ENCODE measurements at places on chromosomes 7 and 10.

- DNase-seq, result no peak
These were observed 143.5 kb downstream of the PIP4K2A start for GRCh38 chr10:22570733-22571430.

DNA sequence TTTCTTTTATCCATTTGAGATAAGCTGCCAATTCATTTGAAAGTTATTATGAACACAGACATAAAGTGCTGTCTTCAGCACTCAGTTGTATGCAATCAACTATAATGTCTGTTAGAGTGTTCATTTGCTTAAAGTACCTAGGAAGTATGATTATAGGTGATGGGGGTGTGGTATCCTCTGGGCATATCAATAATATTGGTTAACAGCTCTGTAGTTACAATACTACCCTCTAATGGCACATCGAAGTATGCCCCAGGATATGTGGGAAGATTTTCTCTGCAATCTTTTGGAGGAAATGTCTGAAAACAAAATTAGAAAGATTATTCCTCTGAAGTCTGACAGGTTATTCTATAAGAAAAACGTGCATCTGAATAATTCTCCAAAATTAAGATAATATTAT lies 429.7 kb downstream of the ARL4A start:
- DNase-seq, result no peak

- no peak for DNase-seq
These were observed 9.4 kb downstream of the PDK4 start for GRCh38 chr7:95586951-95587301.

GRCh38 chr7:139131601-139132041 lies 22.1 kb upstream of the ZC3HAV1 start:
- no peak for DNase-seq

- DNase-seq, result no peak
These were observed 160.8 kb downstream of the SPAG6 start for GRCh38 chr10:22505911-22506685.

GRCh38 chr7:69411018-69411417 lies 187.3 kb upstream of the AUTS2 start:
- no peak for DNase-seq

GRCh38 chr10:111112333-111112732 lies 35.5 kb downstream of the ADRA2A start:
- no peak for DNase-seq

- no peak for DNase-seq
These were observed 9.4 kb upstream of the GRK5 start for GRCh38 chr10:119197921-119198320.

DNA sequence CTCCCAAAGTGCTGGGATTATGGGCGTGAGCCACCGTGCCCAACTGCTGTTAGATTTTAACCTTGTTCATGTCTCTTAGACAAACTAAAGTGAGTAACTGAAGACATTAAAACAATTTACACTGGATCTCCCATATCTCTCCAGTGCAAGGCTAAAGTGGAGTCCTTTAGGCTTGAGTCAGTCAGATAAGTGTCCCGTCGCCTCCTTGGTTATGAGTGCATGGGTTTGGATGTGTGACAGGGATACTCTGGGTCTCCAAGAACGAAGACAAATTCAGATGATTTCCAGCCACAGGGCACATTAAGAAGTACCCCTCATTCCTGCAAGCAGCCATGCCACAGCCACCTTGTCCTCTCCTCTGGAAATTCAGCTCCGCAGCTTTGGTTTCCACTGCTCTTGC lies 66.1 kb upstream of the PDZD8 start:
- DNase-seq, result no peak

GRCh38 chr7:77985974-77986339 lies 187.4 kb downstream of the PHTF2 start:
- DNase-seq, result no peak

DNA sequence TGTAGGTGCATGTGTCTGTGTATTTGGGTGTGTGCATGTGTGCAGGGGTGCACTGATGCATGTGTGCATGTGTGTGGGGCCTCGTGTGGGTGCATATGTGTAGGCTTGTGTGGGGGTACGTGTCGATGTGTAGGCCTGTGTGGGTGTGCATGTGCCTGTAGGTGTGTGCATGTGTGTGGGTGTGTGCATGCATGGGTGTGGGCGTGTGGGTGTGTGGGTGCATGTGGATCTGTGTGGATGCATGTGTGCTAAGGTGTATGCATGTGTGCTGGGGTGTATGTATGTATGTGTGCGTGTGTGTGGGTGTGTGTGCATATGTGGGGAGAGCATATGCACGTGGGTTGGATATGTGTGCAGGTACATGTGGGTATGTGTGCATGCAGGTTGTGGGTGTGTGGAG lies 73.2 kb downstream of the NKX6-2 start:
- no peak for DNase-seq

DNA sequence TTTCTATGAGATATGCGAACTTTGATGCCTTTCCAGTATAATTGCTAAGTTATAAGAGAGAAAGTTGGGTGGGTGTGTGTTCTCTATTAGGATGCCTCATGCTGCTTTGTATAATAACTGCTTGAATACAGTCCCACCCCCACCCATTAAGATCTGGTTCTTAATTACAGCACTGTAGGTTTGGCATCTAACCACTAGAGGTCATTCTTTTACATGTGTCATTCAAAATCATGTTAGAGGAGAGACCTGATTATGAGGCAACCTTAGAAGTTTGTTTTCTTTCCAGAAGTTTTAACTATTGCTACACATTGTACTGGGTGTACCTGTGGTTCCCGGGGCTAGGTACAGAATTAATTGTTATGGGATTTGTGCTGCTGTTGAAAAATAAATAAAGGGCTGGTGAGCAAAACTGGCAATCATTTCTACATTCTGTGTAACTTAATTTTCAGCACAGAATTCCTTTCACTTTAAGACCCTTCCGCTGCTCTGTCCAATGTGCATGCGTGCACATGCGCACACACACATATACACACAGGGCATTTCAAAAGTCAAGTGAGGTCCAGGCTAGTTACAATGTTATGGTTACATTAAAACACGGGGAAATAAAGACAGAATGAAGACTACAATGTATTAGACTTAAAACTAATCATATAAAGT lies 1156.3 kb downstream of the SORCS3 start:
- DNase-seq, result no peak

DNA sequence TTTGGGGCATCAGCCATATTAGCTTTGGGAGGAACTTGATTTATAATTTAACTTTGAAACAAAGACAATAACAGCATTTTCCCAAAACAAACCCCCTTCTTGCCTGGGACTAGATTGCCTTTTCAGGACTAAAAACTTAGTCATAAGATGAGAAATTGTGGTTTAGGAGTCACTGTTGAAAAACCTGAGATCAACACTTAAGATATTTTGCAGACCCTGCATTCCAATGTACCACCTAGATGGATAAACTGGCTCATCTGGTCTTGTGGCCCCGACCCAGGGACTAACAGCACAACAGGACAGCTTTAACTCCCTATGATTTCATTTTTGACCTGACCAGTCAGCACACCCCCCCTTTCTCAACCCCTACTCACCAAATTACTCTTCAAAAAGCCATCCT lies 1165.4 kb downstream of the XPNPEP1 start:
- no peak for DNase-seq

DNA sequence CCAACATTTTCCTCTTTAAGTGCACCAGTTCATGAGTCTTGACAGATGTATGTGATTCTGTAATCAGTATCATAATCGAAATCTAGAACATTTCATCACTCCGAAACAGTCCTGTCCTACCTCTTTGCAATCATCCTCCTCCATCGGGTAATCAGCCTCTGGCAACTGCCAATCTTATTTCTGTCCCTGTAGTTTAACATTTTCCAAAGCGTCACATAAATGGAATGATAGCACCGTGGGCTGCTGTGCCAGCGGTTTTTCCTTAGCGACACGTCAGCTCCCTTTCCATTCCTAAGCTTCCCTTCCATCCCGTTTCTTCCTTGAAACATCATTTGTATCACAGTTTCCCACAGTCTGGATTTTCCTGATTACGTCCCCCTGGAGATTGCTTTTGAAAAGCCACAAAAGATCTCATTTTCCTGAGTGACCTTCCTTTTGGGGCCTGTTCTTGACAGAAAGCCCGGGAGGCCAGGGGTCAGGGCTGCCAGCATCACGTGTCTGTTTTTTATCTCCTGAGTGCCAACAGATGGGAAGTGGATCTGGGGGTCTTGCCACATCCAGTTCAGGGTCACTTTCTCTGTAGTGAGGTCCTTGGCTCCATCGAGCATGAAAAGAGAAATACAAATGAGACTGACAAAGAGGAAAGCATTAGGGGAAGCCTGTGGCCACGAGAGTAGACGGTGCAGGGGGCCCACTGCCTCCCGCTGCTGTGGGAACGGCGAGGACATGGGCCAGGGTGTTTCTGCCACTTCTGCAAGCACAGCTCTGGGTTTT lies 31.6 kb downstream of the TMEM120A start:
- no peak for DNase-seq

DNA sequence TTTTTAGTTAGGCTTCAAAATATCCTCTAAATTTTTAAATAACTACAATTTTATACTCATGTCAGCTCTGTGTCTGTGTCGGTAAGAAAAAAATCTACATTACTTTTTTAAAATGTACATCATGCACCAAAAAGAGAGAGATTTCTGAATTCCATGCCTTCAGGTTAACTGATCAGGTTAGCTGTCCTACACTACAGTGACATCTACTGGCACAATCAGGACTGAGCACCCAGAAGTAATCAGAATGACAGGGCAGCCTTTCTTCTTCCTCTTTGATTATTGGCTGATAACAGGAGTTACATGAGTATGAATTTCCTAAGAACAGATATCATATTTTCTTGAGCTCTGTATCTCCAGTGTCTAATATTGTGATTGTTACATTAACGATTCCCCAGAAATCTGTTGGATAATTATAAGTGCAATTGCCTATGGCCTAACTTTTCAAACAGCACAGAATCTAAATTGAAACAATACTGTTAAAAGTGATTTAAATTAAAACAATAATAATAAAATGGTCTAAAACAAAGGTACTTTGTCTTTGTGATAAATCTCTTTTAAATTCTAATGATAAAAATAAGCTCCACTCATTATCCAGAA lies 41.8 kb upstream of the HYCC1 start:
- peak; percentile 6 for DNase-seq

DNA sequence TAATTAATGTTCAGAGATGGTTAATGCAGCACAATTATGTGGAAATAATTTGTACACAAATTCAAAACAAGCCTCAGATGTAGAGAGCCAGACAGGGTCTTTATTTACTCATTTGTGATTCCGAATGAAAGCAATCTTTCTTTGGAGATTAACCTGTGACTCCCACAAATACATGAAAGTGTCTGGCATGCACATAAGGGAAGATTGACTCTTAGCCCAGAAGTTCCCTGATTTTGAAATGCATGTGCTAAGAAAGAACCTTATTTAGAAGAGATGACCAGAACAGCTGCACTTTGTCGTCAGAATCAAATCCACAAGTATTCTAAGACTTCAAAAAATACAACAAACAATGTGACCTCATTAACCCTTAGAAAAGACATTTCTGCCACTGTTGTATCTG lies 45.1 kb downstream of the RNLS start:
- DNase-seq, result no peak

DNA sequence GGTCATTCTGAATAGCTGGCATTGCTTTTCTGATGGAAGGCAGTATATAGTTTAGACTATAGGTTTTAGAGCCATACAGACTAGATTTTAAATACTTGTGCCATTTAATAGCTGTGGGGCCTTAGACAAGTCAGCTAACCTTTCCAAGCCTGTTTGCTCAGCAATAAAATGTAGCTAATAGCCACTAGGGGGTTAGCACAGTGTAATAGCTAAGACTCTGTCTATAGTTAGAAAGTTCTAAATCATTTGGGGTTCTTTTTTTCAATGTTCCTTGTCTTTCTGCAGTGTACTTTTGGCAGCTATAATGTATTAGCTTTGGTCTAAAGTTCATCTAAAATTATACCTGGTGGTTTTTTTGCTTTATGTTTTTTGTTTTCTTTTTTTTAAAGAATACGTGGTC lies 7.5 kb upstream of the KIFBP start:
- DNase-seq, result no peak

DNA sequence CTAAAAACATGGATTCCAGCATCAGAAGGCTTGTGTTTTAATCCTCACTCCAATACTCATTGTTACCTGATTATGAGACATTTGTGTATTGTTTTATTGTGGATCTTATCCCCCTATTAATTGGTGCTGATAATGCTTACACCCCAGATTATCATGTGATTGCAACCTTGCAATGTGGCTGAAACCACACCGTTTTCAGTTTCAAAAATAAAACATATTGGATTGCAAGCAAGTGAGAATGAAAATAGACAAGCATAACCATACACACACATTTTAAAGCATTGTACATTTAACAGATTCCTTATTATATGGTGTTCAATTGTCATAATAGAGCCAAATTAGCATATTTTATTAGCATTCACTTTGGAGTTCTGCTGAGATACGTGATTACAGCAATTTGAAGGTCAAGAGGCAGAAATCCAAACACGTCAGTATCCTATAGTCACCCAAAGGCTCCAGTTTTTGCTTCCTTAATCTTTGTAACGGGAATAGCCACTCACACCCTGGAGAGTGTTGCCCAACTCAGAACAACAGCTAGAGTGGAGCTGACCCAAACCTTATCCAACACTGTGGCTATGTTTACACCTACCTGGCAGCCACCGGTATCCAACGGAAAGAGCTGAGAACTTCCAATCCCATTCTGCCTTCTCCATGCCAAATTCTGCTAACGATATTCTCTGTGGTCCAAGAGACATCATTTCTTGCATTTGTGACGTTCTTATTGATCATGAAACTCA lies 317.1 kb upstream of the KLF6 start:
- no peak for DNase-seq

DNA sequence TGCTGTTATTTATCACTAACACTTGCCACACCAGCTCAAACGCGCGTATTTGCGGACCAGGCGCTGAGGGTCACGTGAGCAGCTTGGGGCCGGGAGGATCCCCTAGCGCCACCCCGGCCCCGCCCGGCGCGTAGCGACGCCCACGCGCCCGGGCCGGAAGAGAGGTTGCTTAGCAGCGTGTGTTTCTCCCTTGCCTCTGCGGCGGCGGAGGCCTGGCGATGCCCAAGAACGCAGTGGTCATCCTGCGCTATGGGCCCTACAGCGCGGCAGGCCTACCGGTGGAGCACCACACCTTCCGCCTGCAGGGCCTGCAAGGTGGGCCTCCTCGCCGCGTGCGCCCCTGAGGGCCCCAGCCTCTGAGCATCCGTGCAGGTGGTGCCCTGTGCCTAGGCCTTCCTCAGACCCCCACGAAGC lies at the start of gene C10orf53:
Gene C10orf53 (plus strand): TSS at position 172 of the 414 bp plus-strand sequence. CDS start 47 bp downstream, at position 219.
- no peak for DNase-seq

- DNase-seq, result no peak
These were observed 50.9 kb downstream of the GLI3 start for GRCh38 chr7:42186151-42186550.

DNA sequence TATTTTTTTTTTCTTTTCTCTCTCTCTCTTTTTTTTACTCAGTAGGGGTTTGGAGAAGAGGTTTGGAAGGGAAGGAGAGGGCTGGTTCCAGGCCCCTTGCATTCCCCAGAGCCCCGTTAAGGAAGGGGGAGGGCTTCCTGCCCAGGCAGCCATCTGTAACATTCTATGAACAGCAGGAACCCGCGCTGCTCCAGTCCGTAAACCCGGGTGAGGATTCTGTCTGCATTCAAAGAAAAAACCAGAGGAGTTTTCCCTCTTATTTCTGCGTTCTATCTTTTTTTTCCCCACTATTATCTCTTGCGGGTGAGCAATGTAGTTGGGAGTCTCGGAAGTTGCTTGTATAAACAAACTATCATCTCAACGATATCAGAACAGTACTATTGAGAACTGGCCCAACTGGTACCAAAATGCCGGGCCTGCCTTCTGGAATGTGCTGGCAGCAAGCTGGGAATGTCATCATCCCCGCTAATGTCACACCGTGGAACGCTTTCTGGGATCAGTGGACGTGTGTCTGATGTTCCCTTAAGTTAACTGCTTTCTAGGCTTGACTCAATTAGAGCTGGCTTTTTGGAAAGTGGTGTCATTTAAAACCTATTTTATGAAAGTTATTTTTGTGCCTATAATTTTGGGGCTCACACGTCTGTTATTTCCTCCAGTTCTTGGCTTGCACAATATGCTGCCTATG lies 153.1 kb upstream of the MEOX2 start:
- no peak for DNase-seq

Data from NCI-H187 (cell line).